Osteoblast (primary cell): ENCODE measurements at places on chromosomes 5 and 9. TPM values are rescaled to one million over a fixed set of nuclear protein-coding genes. Genes with fewer than 3 reads are reported as not detected.

DNA sequence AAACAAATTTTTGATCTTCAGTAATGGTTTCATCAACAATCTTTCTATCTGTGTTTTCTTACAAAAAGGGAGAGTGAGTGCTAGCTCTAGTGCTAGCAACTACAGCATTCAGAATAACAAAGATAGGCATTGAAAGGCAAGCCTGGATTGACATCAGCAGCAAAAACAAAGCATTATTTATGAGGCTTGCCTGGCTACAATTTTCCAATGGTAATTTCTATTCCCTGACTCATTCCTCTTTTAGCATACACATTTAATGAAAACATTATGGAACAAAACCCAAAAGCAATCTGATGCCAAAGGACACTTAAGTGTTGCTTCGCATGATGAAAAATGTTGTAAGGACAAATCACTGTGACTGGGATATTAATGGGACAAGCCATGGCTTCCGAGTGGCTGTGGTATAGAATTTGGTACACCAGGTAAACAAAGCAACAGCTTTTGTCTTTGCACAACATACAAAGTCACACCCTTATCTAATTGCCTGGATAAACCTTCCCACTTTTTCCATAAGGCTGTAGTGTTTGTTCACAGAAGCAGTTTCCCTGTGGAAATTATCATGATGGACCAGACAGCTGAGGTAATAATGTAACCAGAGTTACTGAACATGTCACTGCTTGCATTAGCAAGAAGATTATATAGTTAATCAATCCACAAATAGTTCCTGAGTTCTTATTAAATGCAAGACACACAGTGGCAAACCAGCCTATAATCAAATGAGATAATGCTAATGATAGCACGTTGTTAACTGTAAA, 179.8 kb upstream of the EDIL3 start:
- no peaks in the 10 kb centered on the region for H3K4me1 ChIP-seq
- no peaks in the 10 kb centered on the region for H3K36me3 ChIP-seq
- no peak overlapping the region for H3K4me3 ChIP-seq
- no peak overlapping the region for H3K27ac ChIP-seq
- no peak for DNase-seq

DNA sequence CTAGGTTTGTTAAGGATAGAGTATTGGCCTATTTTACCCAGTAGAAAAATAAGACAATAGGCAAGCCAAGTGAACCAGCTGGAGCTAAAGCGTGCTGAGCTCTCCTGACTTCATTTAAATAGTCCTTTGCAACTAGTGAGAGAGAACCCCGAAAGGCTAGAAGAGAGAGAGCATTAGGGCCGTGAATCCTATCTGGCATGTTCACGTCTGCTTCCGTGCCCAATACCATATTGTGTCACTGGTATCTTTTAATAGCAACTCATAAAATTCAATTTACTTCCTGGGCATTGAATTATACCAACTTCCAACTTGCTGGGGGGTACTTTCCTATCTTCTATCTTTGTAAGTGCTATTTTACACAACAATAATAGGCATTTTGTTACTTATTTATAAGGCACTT, 13.8 kb downstream of the DNAJC18 start:
- H3K27me3 ChIP-seq, result no peaks in the 10 kb centered on the region
- H3K4me1 ChIP-seq, result peaks cover 6% of the 10 kb centered on the region
- H3K4me3 ChIP-seq, result no peak overlapping the region

DNA sequence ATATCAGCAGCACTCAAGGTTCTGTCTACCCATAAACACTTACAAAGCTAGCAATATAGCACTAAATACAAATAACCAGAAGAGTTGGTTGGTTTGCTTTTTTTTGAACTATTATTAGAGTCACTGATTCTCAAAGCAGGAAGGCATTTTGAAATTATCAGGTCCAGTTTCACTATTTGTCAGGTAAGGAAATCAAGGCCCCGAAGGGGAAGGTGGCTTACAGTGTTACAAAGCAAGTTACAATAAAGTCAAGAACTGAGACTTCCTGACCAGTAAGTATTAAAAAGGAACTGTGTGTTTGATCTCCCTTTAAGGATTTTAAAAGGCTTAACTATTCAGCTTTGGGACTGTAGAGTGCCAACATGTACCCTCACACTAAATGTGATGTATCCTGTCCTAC, 10.8 kb downstream of the C5orf15 start:
- H3K27ac ChIP-seq, result no peak overlapping the region
- peaks cover 17% of the 10 kb centered on the region for H3K4me1 ChIP-seq
- no peak for DNase-seq
- peaks cover 43% of the 10 kb centered on the region for H3K36me3 ChIP-seq
- H3K27me3 ChIP-seq, result no peaks in the 10 kb centered on the region
- no peak overlapping the region for H3K4me3 ChIP-seq

DNA sequence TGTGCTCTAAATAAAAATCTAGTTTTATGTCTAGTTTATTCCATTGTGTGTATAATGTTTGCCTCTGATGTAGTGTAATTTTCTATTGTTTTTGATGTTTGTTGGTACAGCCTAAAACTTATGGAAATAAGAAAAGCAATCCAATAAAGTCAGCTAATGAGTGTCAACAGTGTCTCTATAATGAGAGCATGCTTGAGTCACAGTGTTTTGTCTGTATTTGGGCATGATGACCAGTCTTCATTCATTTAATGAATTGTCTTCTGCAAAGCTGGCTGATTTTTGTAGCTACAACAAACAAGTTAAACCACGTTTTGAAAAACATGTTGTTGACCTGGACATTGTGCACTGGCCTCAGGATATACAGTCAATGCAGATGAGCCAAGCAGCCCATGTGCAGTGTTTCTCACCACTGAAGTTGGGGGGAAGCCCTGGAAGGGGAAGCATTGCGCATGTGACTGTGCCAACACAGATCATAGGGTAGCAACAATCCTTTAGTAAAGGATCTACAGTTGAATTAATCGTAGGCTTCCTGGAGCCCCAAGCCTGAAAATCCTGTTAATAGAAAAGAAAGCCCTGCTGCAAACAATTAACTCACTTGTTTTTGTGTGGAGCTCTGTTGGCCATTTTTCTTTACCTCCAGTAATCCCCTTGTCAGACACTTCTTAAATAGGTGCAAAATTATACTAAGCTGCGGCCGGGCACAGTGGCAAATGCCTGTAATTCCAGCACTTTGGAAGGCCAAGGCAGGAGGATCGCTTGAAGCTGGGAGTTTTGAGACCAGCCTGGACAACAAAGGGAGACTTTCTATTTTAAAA, 88.0 kb downstream of the INIP start:
- H3K4me1 ChIP-seq, result no peaks in the 10 kb centered on the region
- H3K27ac ChIP-seq, result no peak overlapping the region
- H3K4me3 ChIP-seq, result no peak overlapping the region
- no peak for DNase-seq
- H3K36me3 ChIP-seq, result no peaks in the 10 kb centered on the region

DNA sequence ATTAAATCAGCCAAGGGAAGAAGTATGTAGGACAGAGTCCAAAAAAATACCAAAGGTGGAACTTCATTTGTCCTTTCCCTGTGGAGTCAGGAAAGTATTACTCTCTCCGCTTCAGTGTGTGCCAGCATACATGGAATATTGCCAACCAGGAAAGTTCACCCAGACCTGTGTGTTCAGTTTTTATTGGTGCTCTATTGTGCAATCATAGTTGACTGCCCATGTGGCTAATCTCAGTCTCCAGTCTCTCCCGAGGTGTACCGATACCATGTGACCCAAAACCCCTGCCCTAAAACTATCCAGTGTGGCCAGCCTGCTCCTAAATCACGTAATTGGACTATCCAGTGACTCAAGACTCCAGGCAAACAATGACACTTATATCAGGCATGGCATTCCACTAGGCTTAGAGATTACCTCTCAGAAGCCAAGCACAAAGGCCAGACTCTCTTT, 38.8 kb downstream of the NFX1 start:
- H3K36me3 ChIP-seq, result peaks cover 38% of the 10 kb centered on the region
- H3K27me3 ChIP-seq, result no peaks in the 10 kb centered on the region
- H3K4me1 ChIP-seq, result peaks cover 54% of the 10 kb centered on the region
- peak overlapping the region; percentile 80 for H3K27ac ChIP-seq
- DNase-seq, result peak; percentile 75

GRCh38 chr5:150180241-150181026, 9.4 kb upstream of the SLC6A7 start:
- H3K27me3 ChIP-seq, result no peaks in the 10 kb centered on the region
- no peaks in the 10 kb centered on the region for H3K36me3 ChIP-seq
- peaks cover 7% of the 10 kb centered on the region for H3K4me1 ChIP-seq
- DNase-seq, result peak; percentile 90
- no peak overlapping the region for H3K4me3 ChIP-seq

- no peak overlapping the region for H3K4me3 ChIP-seq
- H3K27me3 ChIP-seq, result no peaks in the 10 kb centered on the region
- no peaks in the 10 kb centered on the region for H3K36me3 ChIP-seq
- H3K27ac ChIP-seq, result no peak overlapping the region
Observed at GRCh38 chr5:54607006-54607405, 89.4 kb downstream of the SNX18 start.

DNA sequence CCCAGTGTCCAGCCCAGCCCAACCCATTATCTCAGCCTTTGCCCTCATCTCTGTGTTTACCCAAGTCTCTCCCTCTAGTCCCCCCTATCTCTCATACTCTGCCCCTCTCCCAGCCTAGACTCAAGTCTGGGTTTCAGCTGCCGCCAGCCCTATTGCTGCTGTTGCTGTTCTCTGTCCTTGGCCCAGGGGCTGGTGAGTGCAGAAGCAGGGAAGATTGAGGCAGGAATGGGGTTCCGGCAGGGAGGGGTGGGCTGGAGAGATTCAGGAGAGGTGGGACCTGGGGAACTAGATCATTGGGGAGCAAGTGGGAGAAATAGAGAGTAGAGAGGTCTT, 702 bp downstream of the TMEM8B start:
- H3K27me3 ChIP-seq, result no peaks in the 10 kb centered on the region
- H3K27ac ChIP-seq, result peak overlapping the region; percentile 65
- H3K4me1 ChIP-seq, result peaks cover 37% of the 10 kb centered on the region
- no peaks in the 10 kb centered on the region for H3K36me3 ChIP-seq
- H3K4me3 ChIP-seq, result peak overlapping the region; percentile 80

GRCh38 chr5:143649937-143650621, 161.9 kb upstream of the HMHB1 start:
- peak; percentile 18 for DNase-seq
- no peaks in the 10 kb centered on the region for H3K27me3 ChIP-seq
- no peak overlapping the region for H3K27ac ChIP-seq
- no peak overlapping the region for H3K4me3 ChIP-seq

- no peaks in the 10 kb centered on the region for H3K27me3 ChIP-seq
- no peak for DNase-seq
- peaks cover 5% of the 10 kb centered on the region for H3K36me3 ChIP-seq
- H3K4me1 ChIP-seq, result no peaks in the 10 kb centered on the region
- no peak overlapping the region for H3K27ac ChIP-seq
- no peak overlapping the region for H3K4me3 ChIP-seq
Observed at GRCh38 chr5:80867233-80867632, 92.9 kb upstream of the RASGRF2 start.

DNA sequence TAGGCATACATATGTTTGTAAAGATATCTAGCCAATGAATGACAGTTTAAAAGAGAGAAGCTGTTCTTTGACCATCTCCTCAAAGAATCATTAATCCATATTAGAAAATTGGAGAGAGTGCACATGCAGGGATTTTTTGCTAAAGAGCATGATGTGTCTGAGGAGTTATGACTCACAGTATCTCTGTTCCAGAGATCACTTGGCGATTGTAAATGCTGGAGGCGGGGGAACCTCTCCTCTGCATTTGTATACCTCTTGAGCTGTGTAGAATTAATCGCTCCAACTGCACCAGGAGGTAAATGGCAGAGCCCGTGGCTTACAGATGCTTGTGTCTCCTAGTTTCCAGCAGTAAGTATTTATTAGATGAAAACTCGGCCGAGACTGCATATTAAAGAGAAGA, 3.6 kb upstream of the SPATA31D1 start:
- no peak overlapping the region for H3K4me3 ChIP-seq
- no peaks in the 10 kb centered on the region for H3K4me1 ChIP-seq
- no peak overlapping the region for H3K27ac ChIP-seq
- DNase-seq, result no peak

- no peaks in the 10 kb centered on the region for H3K36me3 ChIP-seq
- H3K27me3 ChIP-seq, result no peaks in the 10 kb centered on the region
- H3K4me3 ChIP-seq, result no peak overlapping the region
- H3K4me1 ChIP-seq, result no peaks in the 10 kb centered on the region
- DNase-seq, result no peak
- H3K27ac ChIP-seq, result no peak overlapping the region
Observed at GRCh38 chr5:169149317-169149716, 151.6 kb downstream of the SLIT3 start.

DNA sequence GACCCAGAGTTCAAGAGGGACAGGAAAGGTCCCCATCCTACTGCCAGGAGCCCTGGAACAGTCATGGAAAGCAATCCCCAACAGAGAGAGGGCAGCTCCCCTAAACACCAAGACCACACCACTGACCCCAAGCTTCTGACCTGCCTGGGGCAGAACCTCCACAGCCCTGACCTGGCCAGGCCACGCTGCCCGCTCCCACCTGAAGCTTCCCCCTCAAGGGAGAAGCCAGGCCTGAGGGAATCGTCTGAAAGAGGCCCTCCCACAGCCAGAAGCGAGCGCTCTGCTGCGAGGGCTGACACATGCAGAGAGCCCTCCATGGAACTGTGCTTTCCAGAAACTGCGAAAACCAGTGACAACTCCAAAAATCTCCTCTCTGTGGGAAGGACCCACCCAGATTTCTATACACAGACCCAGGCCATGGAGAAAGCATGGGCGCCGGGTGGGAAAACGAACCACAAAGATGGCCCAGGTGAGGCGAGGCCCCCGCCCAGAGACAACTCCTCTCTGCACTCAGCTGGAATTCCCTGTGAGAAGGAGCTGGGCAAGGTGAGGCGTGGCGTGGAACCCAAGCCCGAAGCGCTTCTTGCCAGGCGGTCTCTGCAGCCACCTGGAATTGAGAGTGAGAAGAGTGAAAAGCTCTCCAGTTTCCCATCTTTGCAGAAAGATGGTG, 31.6 kb downstream of the CD180 start:
- H3K4me3 ChIP-seq, result no peak overlapping the region
- H3K4me1 ChIP-seq, result peaks cover 17% of the 10 kb centered on the region
- no peak overlapping the region for H3K27ac ChIP-seq
- no peaks in the 10 kb centered on the region for H3K36me3 ChIP-seq
- DNase-seq, result no peak

- no peaks in the 10 kb centered on the region for H3K4me1 ChIP-seq
- DNase-seq, result no peak
- no peak overlapping the region for H3K4me3 ChIP-seq
Observed at GRCh38 chr9:72958485-72959281, 5.8 kb upstream of the ALDH1A1 start.

- H3K36me3 ChIP-seq, result no peaks in the 10 kb centered on the region
- DNase-seq, result no peak
- H3K27ac ChIP-seq, result no peak overlapping the region
- no peaks in the 10 kb centered on the region for H3K4me1 ChIP-seq
- H3K27me3 ChIP-seq, result no peaks in the 10 kb centered on the region
Observed at GRCh38 chr5:116410336-116410890, 164.2 kb downstream of the SEMA6A start.

Gene UNC13B
- total RNA-seq, result 24.8 and 25.3 TPM in 2 replicates

Gene ENTREP1
- under 0.01 TPM in 2 replicates for total RNA-seq

Gene CCDC152
- 0.29 and 0.36 TPM in 2 replicates for total RNA-seq

Gene PLAC8L1
- not detected in 2 replicates for total RNA-seq

Gene ACTBL2
- total RNA-seq, result not detected in 2 replicates

Gene PCDHGB3
- 6.2 and 8.0 TPM in 2 replicates for total RNA-seq

Gene EGR1
- 2.2 and 2.7 TPM in 2 replicates for total RNA-seq

Gene CHSY3
- 12.3 and 12.4 TPM in 2 replicates for total RNA-seq

Gene GPR150
- total RNA-seq, result 0.29 and 0.36 TPM in 2 replicates

Gene LCN12
- total RNA-seq, result not detected in 2 replicates

Gene ERMP1
- total RNA-seq, result 6.5 and 8.5 TPM in 2 replicates
